Vagina (tissue), 2 donors: ENCODE measurements at places on chromosomes 16 and 17. TPM values are rescaled to one million over a fixed set of nuclear protein-coding genes. Genes with fewer than 3 reads are reported as not detected.

- no peak overlapping the region for H3K4me3 ChIP-seq
- peaks cover 21% of the 10 kb centered on the region for H3K4me1 ChIP-seq
- no peaks in the 10 kb centered on the region for H3K27me3 ChIP-seq
These were observed 135.8 kb downstream of the WWOX start for GRCh38 chr16:78235168-78235800.

Gene MMP28
- 32.2 TPM for total RNA-seq

- no peak overlapping the region for H3K27ac ChIP-seq
- no peak overlapping the region for H3K4me3 ChIP-seq
- peaks cover 4% of the 10 kb centered on the region for H3K4me1 ChIP-seq
- DNase-seq, result no peak
These were observed 6.5 kb upstream of the ZNF778 start for GRCh38 chr16:89210904-89211515.

GRCh38 chr17:66850692-66851091, 15.8 kb downstream of the CACNG5 start:
- H3K4me1 ChIP-seq, result no peaks in the 10 kb centered on the region
- H3K4me3 ChIP-seq, result no peak overlapping the region
- no peak overlapping the region for H3K27ac ChIP-seq
- no peaks in the 10 kb centered on the region for H3K36me3 ChIP-seq
- DNase-seq, result no peak

- H3K27ac ChIP-seq, result no peak overlapping the region
- H3K27me3 ChIP-seq, result peaks cover 31% of the 10 kb centered on the region
- H3K4me3 ChIP-seq, result no peak overlapping the region
- DNase-seq, result no peak
- H3K36me3 ChIP-seq, result no peaks in the 10 kb centered on the region
- peaks cover 33% of the 10 kb centered on the region for H3K4me1 ChIP-seq
These were observed 7.3 kb upstream of the LHX1 start for GRCh38 chr17:36929851-36930582.

Gene GRAPL
- not detected for total RNA-seq

- no peak for DNase-seq
- no peaks in the 10 kb centered on the region for H3K27me3 ChIP-seq
- no peak overlapping the region for H3K27ac ChIP-seq
- no peaks in the 10 kb centered on the region for H3K36me3 ChIP-seq
These were observed 17.3 kb downstream of the LGALS3BP start for GRCh38 chr17:78962345-78962983.

DNA sequence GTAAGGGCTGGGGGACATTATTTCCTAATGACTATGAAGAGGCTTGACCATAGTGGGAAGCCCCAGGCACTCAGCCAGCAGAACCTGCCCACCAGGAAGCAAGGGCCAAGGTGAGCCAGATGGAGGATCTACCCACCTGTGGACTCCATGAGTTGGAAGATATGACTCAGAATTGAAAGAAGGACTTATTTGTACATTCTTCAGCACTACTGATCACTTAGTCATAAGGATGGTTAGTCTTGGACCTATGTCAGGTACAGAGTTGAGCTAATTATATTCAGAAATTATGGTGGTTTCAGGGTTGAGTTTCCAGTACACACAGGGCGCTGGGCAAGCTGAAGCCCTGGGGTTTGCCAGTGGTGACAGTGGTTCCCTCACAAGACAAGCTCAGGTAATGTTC, 24.0 kb upstream of the GRIN2A start:
- no peaks in the 10 kb centered on the region for H3K27me3 ChIP-seq
- H3K4me3 ChIP-seq, result no peak overlapping the region

Gene SLC52A1
- 0.49 TPM for total RNA-seq

DNA sequence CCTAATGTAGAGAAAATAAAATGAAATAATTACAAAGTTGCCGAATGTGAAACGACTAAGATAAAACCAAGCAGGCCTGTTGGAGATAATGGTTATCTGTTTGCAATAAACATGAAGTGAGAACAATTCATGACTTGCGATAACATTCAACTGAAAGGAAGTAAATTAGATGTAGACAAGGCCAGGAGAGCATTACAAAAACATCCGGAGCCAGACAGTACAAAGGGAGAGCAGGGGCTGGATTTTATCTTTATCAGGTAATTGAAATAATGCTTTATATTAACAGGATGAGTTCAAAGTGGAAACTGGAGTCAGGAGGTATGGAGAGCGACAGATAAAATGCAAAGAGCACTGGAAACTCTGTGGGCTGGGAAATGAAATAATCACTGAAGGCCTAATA, 265.6 kb upstream of the GOT2 start:
- no peaks in the 10 kb centered on the region for H3K27me3 ChIP-seq
- H3K36me3 ChIP-seq, result no peaks in the 10 kb centered on the region
- H3K27ac ChIP-seq, result no peak overlapping the region

Gene CA10
- total RNA-seq, result 2.0 TPM

Gene SLC43A2
- total RNA-seq, result 5.2 TPM

Gene TNFRSF13B
- not detected for total RNA-seq

DNA sequence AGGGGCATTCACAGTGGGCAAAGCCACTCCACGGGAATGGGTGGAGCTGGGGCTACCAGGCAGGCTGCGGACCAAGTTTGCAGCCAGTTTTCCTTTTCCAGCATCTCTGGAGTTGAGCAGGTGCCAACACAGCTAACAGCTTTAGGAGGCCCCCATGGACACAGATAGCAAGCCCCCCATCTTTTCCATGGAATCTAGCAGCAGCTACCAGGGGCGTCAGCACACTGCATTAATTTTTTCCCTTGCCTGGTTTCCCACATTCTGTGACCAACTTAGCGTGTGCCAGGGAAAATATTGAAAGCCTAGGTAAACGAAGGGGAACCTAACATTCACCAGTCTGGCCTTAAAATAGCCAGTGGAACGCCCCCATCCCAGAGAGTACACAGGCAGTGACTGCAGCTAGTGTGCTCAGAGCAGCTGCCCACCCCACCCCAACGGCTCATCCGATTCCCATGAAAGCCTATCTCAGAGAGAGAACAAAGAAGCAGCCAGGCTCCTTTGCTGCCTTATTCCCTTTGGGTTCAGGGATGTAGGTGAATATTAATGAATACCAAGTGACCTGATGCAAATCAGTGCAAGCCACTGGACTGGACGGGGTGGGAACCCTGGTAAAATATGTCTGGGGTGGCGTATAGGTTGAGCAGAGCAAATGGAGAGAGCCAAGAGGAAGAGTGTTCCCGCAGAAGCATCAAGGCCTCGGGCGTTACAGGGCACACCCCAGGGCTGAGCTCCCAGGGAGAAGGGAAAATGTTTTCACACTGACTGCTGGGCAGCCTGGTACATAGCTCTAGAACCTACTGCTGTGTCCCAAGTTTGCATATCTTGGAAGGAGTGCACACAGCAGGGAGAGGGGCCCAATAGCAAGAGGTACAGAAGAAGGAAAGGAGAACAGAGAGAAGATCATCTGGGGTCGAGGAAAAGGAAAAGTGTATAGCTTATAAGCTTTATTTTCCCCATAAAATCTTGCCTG, 73.9 kb upstream of the SOX9 start:
- no peak for DNase-seq
- no peaks in the 10 kb centered on the region for H3K36me3 ChIP-seq
- H3K27me3 ChIP-seq, result no peaks in the 10 kb centered on the region
- H3K4me3 ChIP-seq, result no peak overlapping the region
- no peaks in the 10 kb centered on the region for H3K4me1 ChIP-seq
- no peak overlapping the region for H3K27ac ChIP-seq

DNA sequence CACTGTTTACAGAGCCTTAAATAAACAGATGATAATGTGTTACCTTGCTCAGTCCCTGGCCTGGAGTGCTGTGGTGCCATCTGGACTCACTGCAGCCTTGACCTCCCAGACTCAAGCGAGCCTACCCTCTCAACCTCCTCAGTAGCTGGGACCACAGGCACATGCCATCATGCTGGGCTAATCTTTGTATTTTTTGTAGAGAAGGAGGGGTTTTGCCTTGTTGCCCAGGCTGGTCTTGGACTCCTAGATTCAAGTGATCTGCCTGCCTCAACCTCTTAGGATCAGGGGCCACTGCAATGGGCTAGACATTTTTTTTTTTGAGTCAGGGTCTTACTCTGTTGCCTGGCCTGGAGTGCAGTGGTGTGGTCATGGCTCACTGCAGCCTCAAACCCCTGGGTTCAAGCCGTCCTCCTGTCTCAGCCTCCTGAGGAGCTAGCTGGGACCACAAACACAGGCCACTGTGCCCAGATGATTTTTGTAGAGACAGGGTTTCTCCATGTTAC, 5.0 kb upstream of the NAGLU start:
- H3K4me1 ChIP-seq, result peaks cover 50% of the 10 kb centered on the region
- no peaks in the 10 kb centered on the region for H3K27me3 ChIP-seq
- no peak for DNase-seq
